Fibroblast of skin of scalp (primary cell): ENCODE measurements at places on chromosomes 16 and 17.

GRCh38 chr16:997440-998051 lies 16.0 kb downstream of the SOX8 start:
- DNase-seq: peak; percentile 12

- DNase-seq: no peak
These were observed 3.1 kb downstream of the PLEKHG4 start for GRCh38 chr16:67282447-67282805.

GRCh38 chr17:65888649-65889048 lies 303.3 kb downstream of the CEP112 start:
- DNase-seq: peak; percentile 83

GRCh38 chr16:73143576-73144422 lies 95.9 kb upstream of the ZFHX3 start:
- DNase-seq: peak; percentile 79

DNA sequence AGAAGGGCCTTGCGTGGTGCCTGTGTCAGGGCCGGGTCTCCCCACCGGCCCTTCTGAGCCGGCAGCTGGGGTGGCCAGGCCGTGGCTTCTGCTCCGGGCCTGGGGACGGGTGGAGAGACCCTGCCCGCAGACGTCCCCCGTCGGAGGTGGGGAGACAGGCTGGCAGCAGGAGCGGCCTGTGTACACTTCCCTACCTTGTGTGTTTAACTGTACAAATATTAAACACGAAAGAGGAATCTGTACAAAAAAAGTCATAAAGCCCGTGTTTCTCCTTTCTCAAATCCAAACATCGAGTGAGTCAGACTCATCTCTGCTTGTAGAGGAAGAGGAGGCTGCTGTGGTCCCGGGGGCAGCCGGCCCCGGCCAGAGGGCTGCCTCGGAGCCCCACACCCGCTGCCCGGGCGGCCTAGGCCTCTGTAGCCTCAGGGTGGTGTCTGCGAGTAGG lies 2.0 kb downstream of the CACNA1H start:
- DNase-seq: no peak

DNA sequence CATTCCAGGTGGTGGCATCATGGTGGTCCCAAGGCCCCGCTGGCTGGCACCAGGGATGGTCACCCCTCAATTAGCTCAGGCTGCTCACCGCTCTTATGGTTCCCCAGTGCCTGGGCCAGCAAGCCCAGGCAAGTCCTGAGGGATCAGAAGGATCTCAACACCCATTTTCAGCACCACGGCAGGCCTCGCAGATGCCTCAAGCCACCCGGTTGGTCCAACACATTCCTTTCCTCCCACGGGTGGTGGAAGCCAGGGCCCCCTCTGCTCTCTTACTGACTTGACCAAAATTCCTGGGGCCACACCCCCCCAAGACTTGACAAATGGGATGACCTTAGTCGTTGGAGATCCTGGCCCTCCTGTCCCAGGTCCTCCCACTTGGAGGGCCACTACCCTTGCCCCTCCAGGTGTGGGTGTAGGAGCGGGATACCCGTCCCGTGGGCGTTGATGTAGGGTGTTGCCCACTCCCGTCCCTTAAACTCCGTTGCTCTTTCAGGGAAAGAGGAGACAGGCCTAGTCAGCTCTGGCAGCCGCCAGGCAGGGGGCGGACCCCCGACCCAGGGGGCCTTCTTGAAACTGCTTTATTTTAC lies 5.9 kb downstream of the ZNF205 start:
- no peak for DNase-seq

- no peak for DNase-seq
These were observed 225.9 kb downstream of the CNTNAP4 start for GRCh38 chr16:76503091-76503490.

- no peak for DNase-seq
These were observed 489.1 kb upstream of the SALL1 start for GRCh38 chr16:51640196-51640595.

GRCh38 chr16:68223072-68223471 lies 12.9 kb downstream of the ESRP2 start:
- no peak for DNase-seq

- peak; percentile 47 for DNase-seq
These were observed 23.2 kb upstream of the CFAP20 start for GRCh38 chr16:58152246-58152868.

DNA sequence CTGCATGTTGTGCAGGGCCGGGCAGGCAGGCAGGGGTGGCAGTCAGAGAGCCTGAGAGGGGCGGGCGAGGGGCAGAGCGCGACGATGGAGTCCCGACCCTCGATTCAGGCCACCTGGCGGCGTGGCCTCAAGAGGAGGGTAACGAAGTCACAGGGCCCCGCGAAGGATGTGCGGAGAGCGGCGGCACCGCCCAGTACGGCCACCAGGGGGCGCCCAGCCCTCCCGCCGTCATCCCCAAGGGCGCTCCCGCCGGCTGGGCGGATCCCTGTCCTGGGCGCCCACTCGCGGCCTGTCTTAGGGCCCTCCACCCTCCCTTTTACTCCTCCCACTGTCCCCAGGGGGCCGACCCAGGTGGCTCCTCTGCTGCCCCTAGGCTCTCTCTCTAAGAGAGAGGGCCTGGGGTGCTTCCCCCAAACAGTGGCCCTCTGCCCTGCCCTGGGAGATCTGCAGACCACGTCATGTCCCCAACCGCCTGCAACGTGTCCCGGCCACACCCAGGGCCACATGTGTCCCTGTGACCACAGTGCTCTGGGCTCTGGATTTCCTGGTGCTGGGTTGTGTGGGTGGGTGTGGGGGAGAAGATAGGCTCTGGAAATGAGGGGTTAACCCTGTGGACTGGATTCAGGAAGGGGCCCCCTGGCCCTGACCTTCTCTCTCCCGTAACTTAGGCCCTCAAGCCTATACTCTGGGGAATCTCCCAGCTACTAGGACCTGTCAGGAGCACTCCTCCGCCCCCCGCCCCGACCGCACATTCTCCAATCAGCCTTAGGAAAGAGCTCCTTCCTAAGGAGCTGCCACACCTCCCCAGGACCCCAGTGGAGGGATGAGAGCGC lies 5.9 kb downstream of the DPEP2 start:
- DNase-seq: peak; percentile 78

- peak; percentile 11 for DNase-seq
These were observed 22.5 kb upstream of the DYNLL2 start for GRCh38 chr17:58060596-58061191.

- no peak for DNase-seq
These were observed 21.0 kb downstream of the SDK2 start for GRCh38 chr17:73623247-73623646.

- DNase-seq: no peak
These were observed 14.2 kb upstream of the CCR7 start for GRCh38 chr17:40579471-40579870.

DNA sequence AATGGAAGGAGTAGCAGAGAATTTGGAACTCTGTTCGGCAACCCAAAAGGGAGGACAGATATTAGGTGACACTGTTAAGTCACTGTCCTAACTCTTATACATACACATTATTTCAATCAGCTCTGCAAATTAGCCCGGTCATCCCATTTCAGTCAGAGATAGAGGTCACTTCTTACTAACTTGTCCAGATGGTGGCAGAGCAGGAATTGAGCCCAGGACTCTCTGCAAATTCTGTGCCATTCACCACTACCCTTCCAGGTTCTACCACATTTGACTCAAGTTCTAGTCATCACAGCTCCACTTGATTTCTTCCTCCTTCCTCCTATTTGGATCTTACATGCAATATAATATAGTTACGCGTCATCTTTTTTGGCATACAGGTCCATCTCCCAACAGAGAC lies 35.9 kb upstream of the NUDT7 start:
- DNase-seq: no peak

DNA sequence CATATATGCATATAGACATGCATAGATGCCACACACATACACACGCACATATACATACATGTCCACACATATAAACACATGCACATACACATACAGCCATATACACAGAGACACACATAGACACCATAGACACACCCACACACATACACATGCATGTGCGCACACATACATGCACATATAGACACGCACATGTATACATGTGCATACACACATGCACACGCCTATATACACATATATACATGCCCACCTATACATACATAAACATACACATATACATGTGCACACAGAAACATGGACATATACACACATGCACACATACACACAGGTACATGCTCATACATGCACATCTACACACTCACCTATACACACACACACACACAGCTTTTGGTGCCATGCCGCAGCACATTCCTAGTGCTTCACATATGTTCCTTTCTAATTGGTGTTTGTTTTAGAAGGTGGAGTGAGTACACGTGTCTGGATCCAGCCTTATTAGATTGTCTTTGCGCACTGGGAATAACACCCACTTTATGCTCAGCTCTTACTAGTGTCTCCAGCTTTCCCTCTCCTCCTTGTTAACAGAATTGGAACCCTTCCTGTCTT lies 198.0 kb downstream of the RPTOR start:
- no peak for DNase-seq
